GM12878 (cell line): ENCODE measurements at places on chromosomes 1 and 21. TPM values are rescaled to one million over a fixed set of nuclear protein-coding genes. Genes with fewer than 3 reads are reported as not detected.

FAM72B gene
- total RNA-seq, result 11.9 and 13.6 TPM in 2 replicates

GRCh38 chr1:1619917-1620361, 4.6 kb downstream of the MIB2 start:
- DNase-seq, result no peak

RORC gene
- total RNA-seq, result 0.05 TPM in 1 of 2 replicates, not detected in the other

OXCT2 gene
- 0.98 and 1.9 TPM in 2 replicates for total RNA-seq

- DNase-seq, result no peak
These were observed 6.8 kb upstream of the IFNAR1 start for GRCh38 chr21:33317786-33318486.

DNA sequence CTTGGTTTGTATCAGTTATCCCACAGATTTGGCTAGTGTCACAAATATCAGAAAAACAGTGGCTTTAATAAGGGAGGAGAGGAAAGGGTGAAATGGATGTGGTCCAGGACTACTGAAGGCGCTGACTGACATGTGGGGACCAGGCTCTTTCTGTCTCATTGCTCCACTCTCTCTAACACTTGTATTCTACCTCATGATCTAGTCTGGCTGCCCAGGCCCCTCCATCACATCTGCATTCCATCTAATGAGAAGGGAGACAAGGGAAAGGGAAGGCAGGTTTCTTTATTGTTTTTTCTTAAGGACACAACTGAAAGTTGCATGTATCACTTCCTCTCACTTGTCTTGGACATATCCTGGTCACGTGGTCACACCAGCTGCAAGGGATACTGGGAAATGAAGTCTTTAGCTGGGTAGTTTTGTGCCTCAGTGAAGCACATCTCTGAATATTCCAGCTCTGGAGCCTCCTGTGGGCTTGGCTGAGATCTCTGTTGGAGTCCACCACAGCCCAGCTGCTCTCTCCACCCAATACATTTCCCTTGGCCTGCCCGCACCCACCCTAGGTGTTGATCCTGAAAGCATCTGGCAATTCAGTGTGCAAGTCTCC, 42.0 kb upstream of the PADI2 start:
- no peak for DNase-seq

GRCh38 chr1:230026572-230026971, 40.5 kb upstream of the GALNT2 start:
- no peak for DNase-seq

GRCh38 chr1:44507490-44508396, 102.7 kb downstream of the RNF220 start:
- DNase-seq, result no peak

KCNJ6 gene
- not detected in 2 replicates for total RNA-seq

DNA sequence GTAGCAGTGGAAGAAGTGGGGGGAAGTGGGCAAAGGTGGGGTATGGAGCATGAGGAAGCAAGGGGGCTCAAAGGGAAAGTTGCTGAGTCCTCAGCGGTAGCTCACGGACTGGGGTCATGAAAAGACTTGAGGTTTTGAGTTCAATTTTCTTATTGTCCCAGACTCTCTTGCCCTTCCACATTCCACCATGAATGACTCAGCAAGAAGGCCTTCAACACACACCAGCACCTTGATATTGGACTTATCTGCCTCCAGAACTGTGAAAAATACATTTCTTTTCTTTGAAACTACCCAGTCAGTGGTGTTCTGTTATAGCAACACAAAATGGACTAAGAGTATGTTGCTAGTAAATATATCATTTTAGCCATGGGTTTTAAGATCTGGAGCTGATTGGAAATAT, 17.3 kb upstream of the RHBDL2 start:
- DNase-seq, result no peak

DNA sequence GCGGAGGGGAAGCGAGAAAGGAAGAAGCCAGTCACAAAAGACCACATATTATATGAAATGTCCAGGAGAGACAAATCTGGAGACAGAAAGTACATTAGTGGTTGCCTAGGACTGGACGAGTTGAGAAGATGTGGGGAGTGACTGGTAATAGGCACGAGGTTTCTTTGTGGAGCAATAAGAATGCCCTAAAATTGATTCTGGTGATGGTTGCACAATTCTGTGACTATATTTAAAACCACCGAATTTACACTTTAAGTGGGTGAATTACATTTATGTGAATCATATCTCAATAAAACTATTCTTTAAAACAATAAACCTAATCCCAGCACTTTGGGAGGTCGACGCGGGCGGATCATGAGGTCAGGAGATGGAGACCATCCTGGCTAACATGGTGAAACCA, 63.1 kb downstream of the ZNF281 start:
- no peak for DNase-seq

DNA sequence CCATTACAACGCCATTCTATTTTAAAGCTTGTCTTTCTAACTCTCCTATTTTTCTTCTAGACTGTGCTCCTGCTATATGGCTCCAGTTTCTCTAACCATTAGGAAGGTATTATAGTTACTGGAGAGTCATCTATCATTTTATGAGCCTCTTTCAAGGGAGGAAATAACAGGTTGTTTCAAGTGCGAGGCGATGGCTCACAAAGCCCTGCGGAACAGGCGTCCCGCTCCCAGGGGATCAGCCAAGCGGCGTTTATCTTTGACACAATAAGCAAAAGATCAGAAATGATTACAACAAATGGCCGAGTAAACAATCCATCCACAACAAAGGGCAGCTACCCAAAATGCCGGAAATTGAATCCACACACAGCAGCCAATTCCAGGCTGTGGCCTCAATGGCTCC, 249.5 kb upstream of the POU3F1 start:
- DNase-seq, result no peak

HHIPL2 gene
- 0.13 TPM in 1 of 2 replicates, not detected in the other for total RNA-seq

GRCh38 chr1:240399381-240399780, 212.6 kb downstream of the GREM2 start:
- no peak for DNase-seq

REG4 gene
- not detected in 2 replicates for total RNA-seq

ALPL gene
- 0.24 and 0.49 TPM in 2 replicates for total RNA-seq

SIM2 gene
- 0.15 TPM in 1 of 2 replicates, not detected in the other for total RNA-seq

GRCh38 chr1:62312698-62313097, 6.5 kb downstream of the KANK4 start:
- DNase-seq, result no peak

GRCh38 chr1:27575840-27576331, 28.1 kb downstream of the AHDC1 start:
- DNase-seq, result no peak

C8A gene
- 0.19 TPM in 1 of 2 replicates, not detected in the other for total RNA-seq

LRRC53 gene
- total RNA-seq, result not detected in 2 replicates

ZNF684 gene
- total RNA-seq, result 3.4 and 6.2 TPM in 2 replicates

ZNF281 gene
- total RNA-seq, result 14.9 and 16.0 TPM in 2 replicates

ASCL5 gene
- not detected in 2 replicates for total RNA-seq

GRCh38 chr1:209569455-209570207, 13.9 kb upstream of the CAMK1G start:
- peak; percentile 12 for DNase-seq

GRCh38 chr1:30747033-30748008, 10.3 kb downstream of the LAPTM5 start:
- no peak for DNase-seq
